ENCODE measurements at places on chromosomes 6 and 20. TPM values are rescaled to one million over a fixed set of nuclear protein-coding genes. Genes with fewer than 3 reads are reported as not detected.

GRCh38 chr20:6157345-6157744 lies 34.5 kb upstream of the FERMT1 start:
- no peak for DNase-seq
- no peak overlapping the region for H3K27ac ChIP-seq
- no peaks in the 10 kb centered on the region for H3K4me1 ChIP-seq
- no peaks in the 10 kb centered on the region for H3K27me3 ChIP-seq

DNA sequence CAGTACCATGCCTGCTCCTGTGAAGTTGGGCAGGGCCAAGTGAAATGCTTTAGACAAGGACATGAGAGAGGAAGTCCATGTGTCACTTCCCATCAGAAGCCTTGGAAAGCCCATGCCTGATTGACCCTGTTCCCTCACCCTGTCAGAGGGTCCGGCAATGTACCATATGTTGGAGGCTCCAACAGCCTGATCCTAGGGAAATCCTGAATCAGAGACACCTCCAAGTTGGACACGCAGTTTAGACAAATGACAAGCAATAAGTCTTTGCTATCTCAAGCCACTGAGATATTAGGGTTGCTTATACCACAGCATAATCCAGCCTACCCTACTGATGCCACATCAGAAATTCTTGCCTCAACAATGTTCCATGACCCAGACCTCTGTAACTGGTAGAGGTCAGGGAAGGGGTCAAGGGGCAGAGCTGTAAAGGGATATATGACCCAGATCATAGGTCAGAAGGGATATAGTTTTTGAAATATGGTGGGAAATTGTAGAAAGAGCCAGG lies 174.8 kb downstream of the HACE1 start:
- DNase-seq = no peak
- no peak overlapping the region for H3K4me3 ChIP-seq
- H3K27ac ChIP-seq = no peak overlapping the region
- no peaks in the 10 kb centered on the region for H3K27me3 ChIP-seq

The PCSK2 gene
- total RNA-seq = not detected

The COL9A3 gene
- total RNA-seq = 0.31 TPM

GRCh38 chr6:14786008-14786407 lies 459.9 kb upstream of the JARID2 start:
- peaks cover 69% of the 10 kb centered on the region for H3K4me1 ChIP-seq
- no peak overlapping the region for H3K4me3 ChIP-seq
- H3K27ac ChIP-seq = no peak overlapping the region
- peaks cover 10% of the 10 kb centered on the region for H3K36me3 ChIP-seq
- H3K27me3 ChIP-seq = no peaks in the 10 kb centered on the region

The DDX43 gene
- 0.93 TPM for total RNA-seq

DNA sequence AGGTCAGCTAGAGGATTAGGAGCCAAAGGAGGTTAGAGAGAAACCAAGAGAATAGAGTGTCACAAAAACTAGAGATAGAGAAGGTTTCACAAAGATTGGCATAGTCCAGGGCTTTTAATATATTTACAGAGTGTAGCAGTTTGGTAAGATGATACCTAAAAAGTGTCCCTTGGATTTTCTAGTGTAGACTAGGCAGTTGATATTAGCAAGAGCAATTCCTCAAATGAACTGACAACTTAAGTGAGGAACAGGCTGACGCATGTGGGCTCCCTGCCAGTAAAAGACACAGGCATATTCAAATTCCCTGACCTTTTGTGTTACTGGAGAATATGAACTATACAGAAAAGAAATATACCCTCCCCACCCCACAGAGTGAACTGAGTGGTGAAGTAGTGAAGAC lies 40.1 kb downstream of the VTA1 start:
- H3K27ac ChIP-seq = no peak overlapping the region
- DNase-seq = no peak
- peaks cover 3% of the 10 kb centered on the region for H3K36me3 ChIP-seq
- H3K27me3 ChIP-seq = no peaks in the 10 kb centered on the region
- H3K4me1 ChIP-seq = peaks cover under 1% of the 10 kb centered on the region

DNA sequence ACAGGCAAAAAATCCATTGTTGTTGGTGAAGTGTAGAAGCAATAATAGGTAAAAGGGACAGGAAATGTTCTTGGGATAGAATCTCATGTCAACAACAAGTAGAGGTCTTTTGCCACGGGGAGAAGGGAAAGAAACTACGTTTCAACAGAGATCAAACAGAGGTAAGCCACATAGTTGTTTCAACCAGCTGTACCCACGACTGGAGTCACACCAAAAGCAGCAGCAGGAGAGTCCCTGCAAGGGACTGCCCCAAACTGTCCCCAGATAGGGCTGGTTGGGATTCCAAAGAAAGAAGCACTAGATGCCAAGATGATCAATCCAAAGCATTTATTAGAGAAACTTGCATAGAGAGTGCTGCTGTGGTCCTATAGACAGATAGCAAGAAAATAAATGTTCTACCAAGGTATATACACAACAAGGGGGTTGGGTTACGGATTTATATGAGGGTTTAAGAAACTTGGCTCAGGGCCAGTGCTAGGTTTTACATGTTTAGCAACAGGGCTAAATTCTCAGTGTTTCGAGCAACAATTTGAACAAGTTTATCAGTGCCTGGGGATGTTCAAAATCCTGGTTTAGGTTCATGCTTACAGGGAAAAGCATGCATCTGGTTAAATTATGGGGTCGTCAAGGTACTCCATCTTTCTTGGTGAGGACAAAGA lies 466.5 kb downstream of the MMUT start:
- H3K27ac ChIP-seq = no peak overlapping the region
- no peaks in the 10 kb centered on the region for H3K36me3 ChIP-seq
- no peak for DNase-seq
- H3K4me3 ChIP-seq = no peak overlapping the region

The ORC3 gene
- 35.2 TPM for total RNA-seq

DNA sequence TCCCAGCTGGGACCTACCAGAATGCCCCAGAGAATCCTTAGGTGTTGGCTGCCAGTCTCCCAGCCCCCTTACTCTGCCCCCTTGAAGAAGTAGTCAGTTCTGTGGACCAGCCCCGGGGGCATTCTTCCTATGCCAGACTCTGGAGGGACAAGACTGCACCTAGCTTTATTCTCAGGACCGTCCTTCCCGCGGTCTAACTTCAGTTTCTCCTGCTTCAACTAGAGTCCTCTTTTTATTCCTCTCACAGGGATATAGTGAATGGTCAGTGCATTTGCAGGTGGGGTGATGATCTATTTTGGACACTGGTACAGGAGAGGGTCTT lies 35.9 kb upstream of the MDFI start:
- no peaks in the 10 kb centered on the region for H3K27me3 ChIP-seq
- no peak overlapping the region for H3K4me3 ChIP-seq
- peaks cover 8% of the 10 kb centered on the region for H3K4me1 ChIP-seq
- no peak overlapping the region for H3K27ac ChIP-seq

GRCh38 chr6:164216839-164217238 lies 802.3 kb downstream of the QKI start:
- no peaks in the 10 kb centered on the region for H3K27me3 ChIP-seq
- no peak for DNase-seq
- H3K4me1 ChIP-seq = no peaks in the 10 kb centered on the region
- H3K36me3 ChIP-seq = no peaks in the 10 kb centered on the region
- H3K27ac ChIP-seq = no peak overlapping the region
- H3K4me3 ChIP-seq = no peak overlapping the region

GRCh38 chr6:167712731-167713475 lies 113.8 kb upstream of the AFDN start:
- no peaks in the 10 kb centered on the region for H3K36me3 ChIP-seq
- H3K4me3 ChIP-seq = no peak overlapping the region
- DNase-seq = no peak
- no peak overlapping the region for H3K27ac ChIP-seq
- peaks cover 77% of the 10 kb centered on the region for H3K27me3 ChIP-seq

GRCh38 chr20:17841751-17842215 lies 126.8 kb downstream of the SNX5 start:
- no peaks in the 10 kb centered on the region for H3K36me3 ChIP-seq
- no peaks in the 10 kb centered on the region for H3K27me3 ChIP-seq
- no peak for DNase-seq
- no peak overlapping the region for H3K27ac ChIP-seq
- no peak overlapping the region for H3K4me3 ChIP-seq

DNA sequence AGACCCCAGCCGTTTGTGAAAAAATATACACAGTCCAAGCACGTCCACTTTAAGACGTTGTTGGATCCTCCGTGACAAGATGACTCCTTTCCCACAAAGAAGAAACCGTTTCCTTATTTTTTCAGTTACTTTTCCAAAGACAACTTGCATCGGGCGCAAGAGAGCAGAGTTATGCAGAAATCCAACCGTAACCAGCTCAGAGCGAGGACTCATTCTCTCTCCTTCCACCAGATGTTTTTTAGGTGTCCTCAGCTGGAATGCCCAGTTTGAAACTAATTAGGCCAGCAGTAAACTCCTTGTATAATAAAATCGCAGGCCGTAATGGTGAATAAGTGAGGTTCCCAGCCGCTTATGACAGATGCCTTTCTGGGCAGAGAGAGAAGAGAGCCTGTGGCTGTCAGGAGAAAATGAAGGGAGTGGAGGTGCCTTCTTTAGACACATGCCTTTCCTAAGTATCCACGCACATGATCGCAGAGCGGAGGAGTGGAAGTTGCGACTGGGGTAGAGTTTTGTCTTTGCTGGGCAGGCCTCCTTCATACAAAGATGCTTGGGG lies 2.8 kb downstream of the EYA2 start:
- no peaks in the 10 kb centered on the region for H3K4me1 ChIP-seq
- H3K4me3 ChIP-seq = no peak overlapping the region

The MOCS3 gene
- 4.2 TPM for total RNA-seq

The GHRH gene
- total RNA-seq = not detected

DNA sequence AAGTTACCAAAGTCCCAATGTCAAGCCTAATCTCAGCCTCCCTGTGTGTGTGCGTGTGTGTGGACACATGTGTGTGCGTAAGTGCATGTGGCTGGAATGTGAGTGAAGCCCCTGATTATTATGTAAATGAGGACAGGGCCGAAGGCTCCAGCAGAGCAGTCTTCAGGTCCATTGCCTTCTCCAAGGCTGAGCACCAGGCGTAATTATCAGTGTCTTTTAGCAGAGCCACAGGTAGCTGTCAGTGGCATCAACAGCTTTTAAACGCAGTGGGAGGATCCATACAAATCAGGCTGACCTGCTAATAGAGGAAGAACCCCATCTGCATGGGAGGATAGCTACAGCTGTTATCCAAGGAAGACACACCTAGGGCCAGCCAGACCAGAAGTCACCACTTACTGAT lies 324.3 kb upstream of the MOCS1 start:
- H3K27me3 ChIP-seq = peaks cover 5% of the 10 kb centered on the region
- no peak for DNase-seq
- H3K4me3 ChIP-seq = no peak overlapping the region

GRCh38 chr6:119961450-119961849 lies 611.9 kb upstream of the MAN1A1 start:
- no peaks in the 10 kb centered on the region for H3K36me3 ChIP-seq
- DNase-seq = no peak
- no peak overlapping the region for H3K27ac ChIP-seq
- no peaks in the 10 kb centered on the region for H3K27me3 ChIP-seq

- no peak overlapping the region for H3K4me3 ChIP-seq
- H3K27me3 ChIP-seq = no peaks in the 10 kb centered on the region
- H3K36me3 ChIP-seq = no peaks in the 10 kb centered on the region
- H3K4me1 ChIP-seq = no peaks in the 10 kb centered on the region
- DNase-seq = no peak
- no peak overlapping the region for H3K27ac ChIP-seq
Measured at GRCh38 chr6:136639702-136640101, 89.5 kb upstream of the MAP7 start.

DNA sequence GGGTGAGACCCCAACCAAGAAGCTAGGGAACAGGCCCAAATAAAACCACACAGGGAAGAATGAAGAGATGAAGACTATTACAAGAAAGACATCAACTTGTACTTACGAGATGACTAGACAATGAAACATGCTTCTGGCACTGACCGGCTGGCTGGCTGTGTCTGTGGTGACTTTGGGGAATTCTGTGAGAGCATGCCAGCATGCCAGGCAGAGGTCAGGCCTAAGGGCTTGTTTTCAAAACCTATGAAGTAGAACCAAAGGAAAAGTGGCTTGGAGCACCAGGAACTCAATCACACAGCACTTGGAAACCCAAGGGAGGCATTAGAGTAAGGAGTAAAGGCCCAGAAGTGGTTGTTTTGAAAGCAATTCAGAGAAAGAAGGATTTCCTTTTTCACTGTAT lies 28.4 kb upstream of the GSTA3 start:
- H3K36me3 ChIP-seq = no peaks in the 10 kb centered on the region
- peaks cover 13% of the 10 kb centered on the region for H3K27me3 ChIP-seq
- H3K4me1 ChIP-seq = peaks cover 6% of the 10 kb centered on the region
- no peak overlapping the region for H3K27ac ChIP-seq
- H3K4me3 ChIP-seq = no peak overlapping the region
- no peak for DNase-seq

- H3K4me1 ChIP-seq = peaks cover 6% of the 10 kb centered on the region
- no peaks in the 10 kb centered on the region for H3K27me3 ChIP-seq
- no peak for DNase-seq
- peaks cover 10% of the 10 kb centered on the region for H3K36me3 ChIP-seq
- no peak overlapping the region for H3K4me3 ChIP-seq
Measured at GRCh38 chr6:107361753-107362604, 97.4 kb downstream of the PDSS2 start.

DNA sequence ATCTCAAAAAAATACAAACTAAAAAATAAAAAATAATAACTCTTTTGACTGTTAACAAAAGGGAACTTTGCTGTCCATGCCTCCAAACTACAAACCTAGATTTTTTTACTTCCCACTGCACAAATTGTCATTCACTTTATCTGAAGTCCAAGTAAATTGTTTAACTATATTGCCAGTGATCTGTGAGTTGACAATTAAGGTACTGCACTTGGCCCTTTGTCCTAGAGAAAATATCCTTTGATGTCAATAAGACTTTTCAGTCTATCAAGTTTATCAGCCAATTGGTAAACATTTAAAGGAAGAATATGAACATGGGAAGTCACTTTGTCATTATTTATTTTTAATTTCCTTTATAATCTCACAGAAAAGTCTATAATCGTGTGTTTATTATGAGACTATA lies 19.3 kb upstream of the EPB41L2 start:
- H3K27ac ChIP-seq = no peak overlapping the region
- no peak overlapping the region for H3K4me3 ChIP-seq
- peaks cover 4% of the 10 kb centered on the region for H3K36me3 ChIP-seq
- H3K4me1 ChIP-seq = no peaks in the 10 kb centered on the region
- no peaks in the 10 kb centered on the region for H3K27me3 ChIP-seq

GRCh38 chr6:15280028-15280427 lies 34.2 kb downstream of the JARID2 start:
- H3K4me1 ChIP-seq = peaks cover 91% of the 10 kb centered on the region
- DNase-seq = no peak
- peak overlapping the region; percentile 19 for H3K27ac ChIP-seq
- H3K27me3 ChIP-seq = no peaks in the 10 kb centered on the region
- H3K36me3 ChIP-seq = peaks cover 19% of the 10 kb centered on the region
